ENCODE measurements at places on chromosomes 7 and 10.

GRCh38 chr7:130476297-130477150 lies 15.4 kb upstream of the MEST start:
- no peak for DNase-seq

- no peak for DNase-seq
Measured at GRCh38 chr7:42650171-42650570, 261.7 kb downstream of the C7orf25 start.

DNA sequence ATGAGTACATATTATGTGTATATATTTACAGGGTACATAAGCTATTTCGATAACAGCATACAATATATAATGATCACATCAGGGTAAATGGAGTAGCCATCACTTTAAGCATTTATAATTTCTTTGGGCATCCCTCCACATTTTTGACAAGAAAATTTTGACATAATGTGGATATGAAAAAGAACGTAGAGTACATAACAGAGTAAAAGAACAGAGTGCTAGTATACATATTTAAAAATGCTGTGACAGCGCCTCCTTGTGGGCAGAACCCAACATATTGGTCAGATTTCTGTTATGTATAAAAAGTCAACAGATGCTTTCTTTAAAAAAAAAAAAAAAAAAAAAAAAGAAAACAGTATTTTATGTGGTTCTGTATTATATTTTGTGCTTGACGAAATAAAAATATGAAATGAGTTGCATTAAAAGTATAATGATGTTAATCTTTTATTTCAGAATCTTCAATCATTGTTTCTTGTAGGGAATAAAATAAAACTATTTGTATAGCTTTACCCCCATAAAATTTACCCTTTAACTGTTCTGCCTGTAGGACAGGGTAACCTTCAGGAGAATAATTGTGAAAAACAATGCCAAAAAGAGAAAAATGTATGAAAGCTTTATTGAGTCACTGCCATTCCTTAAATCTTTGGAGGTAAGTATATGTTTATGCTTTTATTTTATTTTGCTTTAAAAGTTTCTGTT lies 18.3 kb upstream of the HBP1 start:
- DNase-seq = peak; percentile 35

DNA sequence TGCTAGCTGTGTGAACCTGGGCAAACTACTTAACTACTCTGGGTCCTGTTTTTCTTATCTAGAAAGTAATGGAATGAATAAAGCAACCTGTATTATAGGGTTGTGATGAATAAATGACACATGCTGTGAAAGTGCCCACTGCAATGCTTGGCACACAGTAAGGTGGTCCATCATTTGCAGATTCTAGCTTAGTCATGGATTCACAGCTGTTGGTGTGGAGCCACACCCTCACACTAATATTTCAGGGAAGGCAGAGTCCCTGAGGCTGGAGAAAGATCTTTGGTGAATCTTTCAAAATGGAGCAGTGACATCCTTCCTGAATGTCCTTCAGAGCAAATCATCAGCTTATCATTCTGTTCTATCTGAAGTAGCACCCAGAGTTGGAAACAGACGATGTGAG lies 60.6 kb downstream of the A1CF start:
- DNase-seq = no peak

GRCh38 chr10:48231699-48232315 lies 42.7 kb downstream of the FRMPD2 start:
- DNase-seq = no peak

DNA sequence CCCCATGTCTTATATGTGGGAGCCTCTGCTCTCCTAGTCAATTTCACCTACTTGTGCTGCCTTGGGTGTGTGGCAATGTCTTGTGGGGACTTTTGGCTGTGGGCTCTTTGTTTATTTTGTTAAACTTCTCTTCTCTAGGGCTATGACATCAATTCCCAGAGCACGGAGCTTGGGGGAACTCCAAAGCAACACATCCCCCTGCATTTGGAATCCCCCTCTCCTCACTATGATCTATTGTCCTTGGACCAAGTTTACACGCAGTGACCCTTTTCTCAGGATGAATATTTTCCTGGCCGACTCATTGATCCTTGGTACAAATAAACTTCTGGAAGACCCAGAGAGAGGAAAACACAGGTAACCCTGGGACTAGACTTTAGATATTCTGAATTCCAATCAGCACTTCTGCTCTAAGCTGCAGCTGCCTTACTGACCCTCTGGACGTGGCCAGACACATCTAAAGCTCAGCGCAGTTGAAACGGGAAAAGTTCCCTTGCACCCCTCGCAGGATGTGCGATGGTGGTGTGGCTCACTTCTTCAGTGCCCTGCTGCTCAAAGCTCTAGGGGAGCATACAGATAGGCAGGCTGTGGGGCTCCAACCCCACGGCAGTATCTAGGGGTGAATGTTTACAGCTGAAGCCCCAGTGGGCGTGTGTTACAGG lies 110.8 kb downstream of the TMEM178B start:
- no peak for DNase-seq

GRCh38 chr10:33157103-33157502 lies 177.4 kb downstream of the NRP1 start:
- no peak for DNase-seq

GRCh38 chr7:42763137-42763551 lies 148.7 kb downstream of the C7orf25 start:
- no peak for DNase-seq

GRCh38 chr7:28778786-28779185 lies 179.3 kb downstream of the TRIL start:
- DNase-seq = no peak

DNA sequence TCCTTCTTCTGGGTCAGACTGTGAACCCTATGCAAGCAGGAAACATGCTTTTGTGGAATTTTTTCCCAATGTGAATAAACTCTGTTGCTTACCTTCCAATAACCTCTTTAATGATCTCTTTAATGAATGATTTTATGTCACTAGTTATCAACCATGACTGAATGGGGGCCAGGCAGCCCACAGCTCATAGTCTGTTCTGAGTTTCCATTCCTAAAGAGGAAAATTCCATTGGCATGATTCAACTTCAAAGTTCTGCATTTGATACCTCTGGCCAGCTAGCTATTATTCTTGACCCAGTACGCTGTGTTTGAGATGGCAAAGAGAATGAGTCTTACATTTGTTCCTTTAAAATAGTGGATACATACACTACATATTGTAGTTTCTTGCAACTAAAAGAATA lies 867.8 kb upstream of the CELF2 start:
- DNase-seq = no peak

DNA sequence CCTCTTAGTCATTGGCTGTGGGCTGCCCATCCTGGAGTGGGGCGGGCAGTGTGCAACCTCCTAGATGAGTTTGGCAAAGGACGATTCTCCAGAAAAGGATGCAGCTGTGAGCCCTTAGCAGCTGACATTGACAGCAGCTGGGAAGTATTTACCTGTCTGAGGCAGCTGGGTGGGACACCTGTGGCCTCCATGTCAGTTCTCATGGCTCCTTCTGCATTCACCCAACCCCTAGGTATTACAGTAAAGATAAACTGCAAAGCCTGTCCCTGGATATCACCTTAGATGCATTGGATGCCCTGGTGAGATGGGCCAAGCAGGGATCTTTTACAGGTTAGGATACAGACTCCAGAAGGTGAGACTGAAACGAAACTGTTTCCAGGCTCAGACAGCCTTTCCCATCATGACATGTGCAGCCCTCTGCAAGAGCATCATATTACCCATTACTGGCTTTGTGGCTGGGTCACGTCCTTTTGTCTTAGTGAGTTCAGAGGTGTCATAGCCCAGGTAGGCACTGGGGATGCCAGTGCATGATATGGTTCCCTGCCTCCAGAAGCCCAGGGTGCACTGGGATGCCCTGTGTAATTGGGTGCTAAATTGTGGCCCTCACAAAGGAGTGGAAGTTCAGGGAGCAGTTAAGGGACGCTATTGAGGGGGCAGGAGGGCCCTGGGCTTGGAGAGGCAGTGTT lies 28.9 kb downstream of the MINDY4 start:
- DNase-seq = no peak

- no peak for DNase-seq
Measured at GRCh38 chr7:117875566-117875965, 2.3 kb upstream of the CTTNBP2 start.

DNA sequence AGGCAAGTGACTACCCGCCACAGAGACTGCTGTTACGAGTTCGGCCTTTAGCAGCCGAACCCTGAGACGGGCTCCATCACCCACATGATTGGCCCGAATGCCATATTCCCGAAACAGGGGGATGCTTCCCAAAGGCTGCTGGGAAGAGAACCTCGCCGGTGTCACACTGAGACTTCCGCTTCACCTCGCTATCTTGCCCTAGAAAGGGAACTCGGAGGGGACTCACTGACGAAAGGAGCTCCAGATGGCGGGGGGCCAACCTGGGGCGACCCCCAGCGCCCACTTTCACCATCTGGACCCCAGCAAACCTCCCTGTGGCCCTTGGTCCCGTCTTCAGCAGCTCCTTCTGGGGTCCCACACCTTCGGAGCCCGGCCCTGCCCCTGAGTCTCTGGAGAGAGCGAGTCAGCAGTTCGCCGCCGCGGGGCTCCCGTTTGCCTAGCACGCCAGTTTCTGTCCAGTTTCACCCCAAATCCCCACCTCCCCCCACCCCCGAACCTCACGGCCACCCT lies 529 bp downstream of the HPS1 start:
- peak; percentile 71 for DNase-seq

DNA sequence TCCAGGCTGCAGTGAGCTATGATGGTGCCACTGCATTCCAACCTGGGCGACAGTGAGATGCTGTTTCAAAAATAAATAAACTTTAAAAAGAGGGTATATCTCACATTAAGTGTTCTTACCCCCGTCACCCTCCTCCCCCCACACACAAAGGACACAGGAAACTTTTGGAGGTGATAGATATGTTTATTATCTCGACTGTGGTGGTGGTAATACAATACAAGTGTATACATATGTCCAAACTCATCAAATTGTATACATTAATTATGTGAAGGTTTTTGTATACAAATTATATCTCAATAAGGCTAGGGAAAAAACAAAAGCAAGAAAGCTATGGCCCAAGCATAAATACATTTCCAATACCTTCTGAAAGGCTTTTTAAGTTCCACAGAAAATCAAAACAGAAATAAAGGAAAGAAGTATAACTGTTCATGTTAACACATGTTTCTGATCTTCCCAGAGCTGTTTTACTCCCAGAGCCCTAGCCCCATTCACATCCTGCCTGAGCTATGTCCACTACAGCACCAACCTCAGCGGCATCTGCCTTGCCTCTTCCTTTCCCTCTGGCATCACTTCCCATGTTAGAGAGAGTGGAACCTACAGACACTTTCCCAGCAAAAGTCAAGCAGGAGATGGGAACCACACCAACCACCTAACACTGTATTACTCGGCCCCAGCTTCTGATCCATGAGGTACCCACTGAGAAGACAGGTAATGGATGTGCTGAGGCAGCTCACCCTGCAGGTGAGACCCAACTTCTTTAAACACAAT lies 48.1 kb downstream of the SGMS1 start:
- DNase-seq = no peak

DNA sequence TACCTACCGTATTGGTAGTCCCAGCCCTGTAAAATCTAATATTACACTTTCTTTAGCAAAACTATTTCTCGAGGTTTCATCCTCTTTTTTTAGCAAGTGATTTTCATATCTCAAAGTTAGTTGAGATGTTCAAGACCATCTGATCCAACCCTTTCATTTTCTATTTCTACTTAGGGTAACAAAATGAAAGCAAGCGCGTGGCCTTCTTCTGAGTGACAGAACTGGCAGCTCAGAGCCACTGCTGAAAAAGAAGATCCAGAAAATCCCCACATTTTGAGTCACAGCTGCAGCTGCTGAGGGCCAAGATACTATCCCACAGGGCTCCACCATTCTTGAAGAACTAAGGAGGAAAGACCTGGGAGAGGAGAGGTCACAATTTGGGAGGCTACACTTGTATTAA lies 24.8 kb upstream of the ZNF800 start:
- no peak for DNase-seq

GRCh38 chr10:92238586-92239098 lies 52.2 kb downstream of the CPEB3 start:
- no peak for DNase-seq

- no peak for DNase-seq
Measured at GRCh38 chr10:1173091-1173490, 116.9 kb downstream of the WDR37 start.

GRCh38 chr7:152120776-152121175 lies 95.3 kb downstream of the GALNT11 start:
- no peak for DNase-seq

DNA sequence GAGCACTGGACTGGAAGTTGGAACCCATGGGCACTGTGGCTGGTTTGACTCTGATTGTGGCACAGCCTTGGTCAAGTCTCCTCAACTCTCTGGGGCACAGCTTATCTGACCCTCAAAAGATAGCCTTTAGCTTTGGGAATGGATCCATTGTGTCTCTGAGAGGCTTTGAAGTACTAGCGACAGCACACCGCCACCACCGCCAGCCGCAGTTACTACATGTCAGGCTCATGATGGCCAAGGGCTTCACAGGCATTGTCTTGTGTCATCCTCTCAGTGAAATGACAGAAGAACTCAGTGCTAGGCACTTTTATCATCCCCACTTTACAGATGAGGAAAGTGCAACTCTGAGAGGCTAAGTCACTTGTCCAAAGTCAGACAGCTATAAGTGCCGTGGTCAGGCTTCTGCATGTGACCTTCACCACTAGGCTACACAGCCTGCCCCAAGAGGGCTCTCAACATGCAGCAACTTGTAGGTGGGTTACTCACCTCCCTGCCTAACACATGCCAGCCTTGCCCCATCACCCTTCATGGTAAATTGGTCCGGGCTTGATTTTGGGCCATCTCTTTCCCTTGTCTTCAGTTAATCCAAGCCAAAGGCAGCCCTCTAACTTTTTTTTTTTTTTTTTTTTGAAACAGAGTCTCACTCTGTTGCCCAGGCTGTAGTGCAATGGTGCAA lies 44.1 kb downstream of the C10orf105 start:
- no peak for DNase-seq

DNA sequence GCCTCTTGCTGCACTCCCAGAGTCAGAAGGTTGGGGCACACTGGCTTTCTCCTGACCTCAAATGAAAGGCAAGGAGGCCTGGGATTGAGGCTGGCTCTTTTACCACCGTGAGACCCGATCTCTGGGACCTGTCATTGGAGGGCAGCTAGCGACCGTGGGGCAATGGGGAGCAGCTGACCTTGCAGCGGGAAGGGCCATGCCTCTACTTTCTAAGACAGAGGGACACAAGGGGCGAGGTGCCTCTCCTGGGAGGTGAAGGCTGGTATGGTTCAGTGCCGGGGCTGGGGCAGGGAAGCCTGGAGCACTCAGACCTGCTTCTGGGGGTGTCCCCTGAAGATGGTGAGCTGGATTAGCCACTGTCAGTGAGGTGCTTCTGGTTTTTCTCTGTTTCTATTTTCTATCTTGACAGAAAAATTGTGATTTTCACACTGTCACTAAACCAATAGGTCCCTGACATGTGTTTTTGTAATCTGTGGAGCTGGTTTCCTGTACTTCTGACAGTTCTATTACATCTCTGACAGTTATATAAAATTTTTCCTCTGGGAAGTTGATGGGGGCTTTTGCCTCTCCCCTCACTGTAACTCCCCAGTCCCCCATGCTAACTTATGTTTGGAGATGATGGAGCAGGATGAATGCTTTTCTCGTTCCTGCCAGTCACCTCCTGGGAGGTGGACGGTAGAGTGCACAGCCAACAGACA lies 340.8 kb downstream of the RPS24 start:
- DNase-seq = no peak

All from retina (tissue), 1 donor.